Stimulated activated CD8-positive, alpha-beta memory T cell treated with anti-CD3 and anti-CD28 coated beads, Interleukin-7, amount 100 ng/mL, for 48 hours (primary cell): ENCODE measurements at places on chromosomes 4 and X.

DNA sequence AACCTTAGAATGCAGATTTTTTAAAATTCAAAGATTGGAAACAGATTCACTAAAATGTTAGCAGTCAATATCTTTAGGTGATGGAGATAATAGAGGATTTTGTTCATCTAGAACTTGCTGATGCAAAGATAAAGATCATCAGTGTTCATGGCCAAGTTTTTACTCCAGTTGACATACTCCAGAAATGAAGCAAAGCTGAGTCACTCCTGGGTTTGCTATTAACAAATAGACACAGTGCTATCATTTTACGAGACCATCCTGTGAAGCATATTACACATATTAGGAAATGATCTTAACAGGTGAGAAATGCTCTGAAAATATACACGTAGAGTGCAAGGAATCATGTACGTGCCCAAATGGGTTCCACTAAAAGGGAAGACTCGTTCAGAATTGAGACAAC lies 170.6 kb upstream of the FAM9B start:
- DNase-seq = no peak

DNA sequence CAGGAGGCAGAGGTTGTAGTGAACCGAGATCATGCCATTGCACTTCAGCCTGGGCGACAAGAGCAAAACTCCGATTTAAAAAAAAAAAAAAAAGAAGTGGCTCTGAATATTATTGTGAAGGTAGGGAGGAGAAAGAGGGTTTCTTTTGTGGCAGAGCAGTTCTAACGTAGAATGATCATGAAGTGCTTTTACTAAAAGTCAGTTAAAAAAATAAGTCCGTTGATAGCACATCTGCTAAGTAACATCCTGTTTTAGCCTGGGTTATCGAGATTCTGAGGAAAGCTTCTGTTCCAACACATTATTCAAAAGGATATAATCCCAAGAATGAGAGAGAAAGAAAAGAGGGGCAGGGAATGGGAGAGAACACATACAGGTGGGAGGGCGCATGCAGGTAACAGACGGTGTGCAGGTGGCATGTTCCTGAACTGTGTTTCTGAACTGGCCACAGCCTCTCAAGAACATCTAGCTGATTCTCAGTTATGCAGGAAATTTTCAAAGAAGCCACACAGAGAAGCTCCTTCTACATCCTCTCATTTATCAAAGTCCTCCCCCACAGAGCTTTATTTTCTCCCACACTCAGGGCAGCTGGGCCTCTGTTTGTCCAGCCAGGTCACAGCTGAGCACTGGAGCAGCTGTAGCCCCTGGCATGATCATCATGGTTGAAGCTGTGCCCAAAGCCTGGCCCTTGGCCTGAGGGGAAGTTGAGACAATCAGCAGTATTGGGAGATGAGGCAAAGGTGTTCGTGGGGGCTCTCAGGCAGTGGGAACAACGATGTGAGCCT lies 342.3 kb downstream of the ZNF674 start:
- no peak for DNase-seq

- DNase-seq = no peak
Measured at GRCh38 chr4:153641532-153641931, 42.5 kb upstream of the TLR2 start.

GRCh38 chr4:7009564-7009963 lies 33.6 kb upstream of the TADA2B start:
- no peak for DNase-seq

GRCh38 chr4:65656008-65656407 lies 14.3 kb downstream of the EPHA5 start:
- no peak for DNase-seq

DNA sequence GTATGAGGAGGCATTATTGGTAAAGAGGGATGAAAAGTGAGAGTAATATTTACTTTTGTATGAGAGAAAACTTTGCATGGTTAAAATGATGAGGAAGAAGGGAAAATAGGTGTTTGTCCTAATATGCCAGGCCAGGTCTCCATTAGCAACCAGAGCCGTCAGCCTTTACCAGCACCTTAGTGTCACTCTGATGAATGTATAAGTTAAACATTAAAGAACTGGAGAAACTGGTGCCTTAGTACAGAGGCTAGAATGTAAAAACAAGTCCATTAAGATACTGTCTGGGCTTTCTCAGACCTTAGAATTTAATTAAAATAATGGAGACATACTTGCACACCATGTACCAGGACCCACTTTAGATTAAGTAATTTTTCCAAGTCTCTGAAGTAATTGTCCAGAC lies 222.3 kb downstream of the FAM47A start:
- DNase-seq = no peak

- no peak for DNase-seq
Measured at GRCh38 chr4:147318586-147318985, 162.3 kb upstream of the EDNRA start.

GRCh38 chr4:188841523-188841922 lies 702.3 kb downstream of the TRIML1 start:
- DNase-seq = no peak

DNA sequence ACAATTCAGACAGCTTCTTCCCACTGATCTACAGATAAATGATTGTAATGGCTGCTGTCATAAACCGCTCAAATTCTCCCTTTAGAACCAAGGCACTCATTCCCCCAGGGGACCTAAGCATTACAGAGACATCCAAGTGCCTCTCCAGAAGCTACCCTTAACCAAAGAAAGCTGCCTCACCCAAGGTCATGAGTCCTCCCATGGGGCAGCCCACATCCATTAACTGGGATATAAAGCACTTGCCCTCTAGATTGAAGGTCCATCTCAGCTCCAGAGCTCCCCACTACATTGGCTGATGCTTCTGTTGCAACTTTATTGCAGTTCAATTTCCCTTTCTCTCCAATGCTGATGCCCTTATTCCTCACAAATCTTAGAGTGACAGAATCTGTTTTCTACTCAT lies 40.5 kb upstream of the DCAF8L2 start:
- no peak for DNase-seq
